Immature natural killer cell (primary cell): ENCODE measurements at places on chromosomes 1 and 21. TPM values are rescaled to one million over a fixed set of nuclear protein-coding genes. Genes with fewer than 3 reads are reported as not detected.

GRCh38 chr1:245874942-245875580, 632.0 kb downstream of the SMYD3 start:
- H3K27me3 ChIP-seq: peaks cover 2% of the 10 kb centered on the region
- DNase-seq: no peak
- peaks cover 21% of the 10 kb centered on the region for H3K36me3 ChIP-seq

DNA sequence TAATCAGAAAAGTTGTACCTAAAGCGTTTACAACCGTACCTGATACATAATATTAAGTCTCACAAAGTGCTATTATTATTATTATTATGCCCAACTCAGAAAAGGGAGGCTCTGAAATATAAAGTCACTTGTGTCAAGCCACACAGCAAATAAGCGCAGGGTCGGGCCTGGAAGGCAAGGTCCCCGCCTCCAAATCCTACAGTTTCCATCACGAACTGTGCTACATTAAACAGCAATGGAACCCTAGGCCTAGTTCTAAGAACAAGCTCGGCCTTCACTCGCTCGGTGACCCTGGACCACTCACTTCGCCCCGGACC, 549 bp downstream of the PARS2 start:
- H3K27me3 ChIP-seq: no peaks in the 10 kb centered on the region
- peaks cover 40% of the 10 kb centered on the region for H3K4me1 ChIP-seq
- H3K36me3 ChIP-seq: peaks cover 3% of the 10 kb centered on the region
- peak overlapping the region; percentile 93 for H3K27ac ChIP-seq
- DNase-seq: no peak

DNA sequence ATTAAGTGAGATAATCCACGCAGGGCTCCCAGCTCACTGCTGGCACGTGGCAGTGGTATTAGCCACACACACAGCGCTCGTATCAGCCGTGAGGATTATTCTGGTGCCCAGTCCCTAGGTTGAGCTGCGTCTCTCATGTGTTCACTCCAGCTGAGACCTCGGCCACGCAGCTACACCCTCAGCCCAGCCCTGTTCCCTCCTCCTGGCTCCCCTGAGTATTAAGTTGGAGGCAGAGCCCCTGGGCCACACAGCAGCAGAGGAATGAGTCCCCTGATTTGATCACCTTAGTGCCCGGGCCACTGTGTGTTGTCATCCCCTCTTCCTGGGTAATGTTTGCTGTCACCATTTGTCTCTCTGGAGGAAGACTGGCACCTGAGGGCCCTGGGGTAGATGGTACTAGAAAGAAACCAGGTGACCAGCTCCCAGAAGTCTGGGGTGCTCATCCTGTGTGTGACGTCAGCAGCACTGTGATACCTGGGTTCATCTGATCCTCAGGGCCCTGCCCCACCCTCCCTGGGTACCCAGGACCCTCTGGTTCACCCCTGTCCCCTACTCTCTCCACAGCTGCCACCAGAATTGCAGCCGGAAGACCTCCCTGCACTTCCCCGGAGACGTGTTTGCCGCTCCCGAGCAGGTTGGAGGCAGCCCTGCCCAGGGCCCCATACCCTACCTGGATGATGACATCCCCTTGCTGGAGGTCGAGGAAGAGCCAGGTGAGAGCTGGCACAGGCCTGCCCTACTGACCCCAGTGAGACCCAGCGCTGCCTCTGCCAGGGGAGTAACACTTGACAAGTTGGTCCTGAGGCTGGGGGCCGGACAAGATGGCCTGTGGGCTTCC, 40.1 kb downstream of the DISP3 start:
- no peak for DNase-seq
- no peaks in the 10 kb centered on the region for H3K4me1 ChIP-seq

- peaks cover 3% of the 10 kb centered on the region for H3K27me3 ChIP-seq
- H3K4me1 ChIP-seq: peaks cover 32% of the 10 kb centered on the region
- H3K36me3 ChIP-seq: peaks cover 4% of the 10 kb centered on the region
- peak overlapping the region; percentile 96 for H3K4me3 ChIP-seq
- DNase-seq: no peak
- peak overlapping the region; percentile 98 for H3K27ac ChIP-seq
Measured at GRCh38 chr1:46300673-46301405, 2.6 kb downstream of the LRRC41 start.

DNA sequence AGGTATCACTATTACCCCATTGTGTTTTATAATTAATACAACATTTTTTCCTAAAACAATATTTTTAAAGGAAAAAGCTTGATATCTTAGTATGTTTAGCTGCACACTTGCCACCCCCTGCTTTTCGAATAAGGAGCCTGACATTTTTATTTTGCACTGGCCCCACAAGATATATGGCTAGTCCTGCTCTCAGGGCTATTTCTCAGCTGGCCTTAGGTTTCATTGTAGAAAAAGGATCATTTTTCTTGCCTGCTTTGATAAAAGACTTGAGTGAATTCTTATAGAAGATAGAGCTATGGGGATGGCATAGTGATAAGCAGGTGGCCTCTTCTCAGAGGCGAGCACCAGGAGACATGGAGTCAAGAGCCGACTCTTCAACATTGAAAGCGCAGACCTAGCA, 167.0 kb downstream of the FAM78B start:
- H3K4me3 ChIP-seq: no peak overlapping the region
- no peaks in the 10 kb centered on the region for H3K27me3 ChIP-seq
- no peaks in the 10 kb centered on the region for H3K4me1 ChIP-seq
- H3K27ac ChIP-seq: no peak overlapping the region
- DNase-seq: no peak
- H3K36me3 ChIP-seq: no peaks in the 10 kb centered on the region

- no peak overlapping the region for H3K27ac ChIP-seq
- H3K4me1 ChIP-seq: no peaks in the 10 kb centered on the region
- no peak for DNase-seq
- peaks cover 11% of the 10 kb centered on the region for H3K27me3 ChIP-seq
Measured at GRCh38 chr1:83762039-83762365, 236.9 kb downstream of the TTLL7 start.

- no peaks in the 10 kb centered on the region for H3K36me3 ChIP-seq
- H3K27ac ChIP-seq: no peak overlapping the region
- H3K4me3 ChIP-seq: no peak overlapping the region
- H3K27me3 ChIP-seq: peaks cover 12% of the 10 kb centered on the region
Measured at GRCh38 chr1:225446981-225447615, 19.3 kb upstream of the LBR start.

GRCh38 chr21:35410656-35411055, 361.6 kb upstream of the RUNX1 start:
- H3K4me1 ChIP-seq: no peaks in the 10 kb centered on the region
- no peak overlapping the region for H3K4me3 ChIP-seq
- no peaks in the 10 kb centered on the region for H3K36me3 ChIP-seq
- H3K27me3 ChIP-seq: no peaks in the 10 kb centered on the region
- DNase-seq: no peak

GRCh38 chr1:7478809-7479499, 292.1 kb upstream of the VAMP3 start:
- peaks cover 4% of the 10 kb centered on the region for H3K27me3 ChIP-seq
- no peaks in the 10 kb centered on the region for H3K4me1 ChIP-seq
- DNase-seq: no peak
- H3K4me3 ChIP-seq: no peak overlapping the region
- H3K36me3 ChIP-seq: no peaks in the 10 kb centered on the region

GRCh38 chr1:203210988-203211387, 18.5 kb downstream of the CHIT1 start:
- no peak overlapping the region for H3K27ac ChIP-seq
- no peaks in the 10 kb centered on the region for H3K4me1 ChIP-seq
- H3K36me3 ChIP-seq: no peaks in the 10 kb centered on the region
- peaks cover 8% of the 10 kb centered on the region for H3K27me3 ChIP-seq

DNA sequence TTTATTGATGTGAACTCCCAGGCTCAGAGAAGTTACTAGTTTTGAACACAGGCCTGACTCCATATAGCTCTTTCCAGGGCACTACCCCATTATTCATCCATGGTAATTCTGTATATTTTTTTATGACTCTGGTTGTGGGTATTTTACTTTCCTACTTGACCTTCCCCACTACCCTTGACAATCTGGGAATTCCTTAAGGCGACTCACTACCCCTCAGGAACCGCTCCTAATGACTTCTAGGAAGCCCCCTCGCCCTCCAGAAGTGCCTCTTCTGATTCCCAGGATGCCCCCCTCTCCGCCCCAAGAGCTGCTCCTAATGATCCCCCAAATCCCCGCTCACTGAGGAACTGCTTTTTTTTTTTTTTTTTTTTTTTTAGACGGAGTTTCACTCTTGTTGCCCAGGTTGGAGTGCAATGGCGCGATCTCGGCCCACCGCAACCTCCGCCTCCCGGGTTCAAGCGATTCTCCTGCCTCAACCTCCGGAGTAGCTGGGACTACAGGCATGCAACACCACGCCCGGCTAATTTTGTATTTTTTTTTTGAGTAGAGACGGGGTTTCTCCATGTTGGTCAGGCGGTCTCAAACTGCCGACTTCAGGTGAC, 972 bp upstream of the KDM4A start:
- peaks cover 17% of the 10 kb centered on the region for H3K27me3 ChIP-seq
- H3K4me3 ChIP-seq: peak overlapping the region; percentile 98
- H3K27ac ChIP-seq: peak overlapping the region; percentile 91
- H3K36me3 ChIP-seq: no peaks in the 10 kb centered on the region
- no peak for DNase-seq

GRCh38 chr1:149877211-149877946, 22.0 kb upstream of the BOLA1 start:
- H3K27ac ChIP-seq: no peak overlapping the region
- H3K36me3 ChIP-seq: no peaks in the 10 kb centered on the region
- no peak overlapping the region for H3K4me3 ChIP-seq
- DNase-seq: no peak
- H3K27me3 ChIP-seq: peaks cover 2% of the 10 kb centered on the region
- H3K4me1 ChIP-seq: peaks cover 7% of the 10 kb centered on the region

DNA sequence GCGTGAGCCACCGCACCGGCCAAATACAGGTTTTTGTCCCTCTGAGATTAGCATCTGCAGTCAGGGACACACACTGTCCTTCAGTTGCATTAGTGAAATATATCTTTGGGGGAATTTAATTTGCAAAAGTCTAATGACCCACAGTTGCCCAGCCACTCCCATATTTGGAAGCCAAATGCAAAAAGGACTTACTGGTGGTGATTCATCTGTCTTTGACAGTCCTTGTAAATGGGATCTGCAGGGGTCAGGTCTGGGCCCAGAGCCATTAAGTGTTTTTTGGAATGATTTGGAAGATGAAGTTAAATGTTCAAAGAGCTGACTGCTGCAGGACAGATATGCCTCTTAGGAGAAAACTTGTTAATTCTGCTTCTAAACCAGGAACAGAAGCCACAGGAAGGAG, 44.6 kb upstream of the DNASE2B start:
- H3K27me3 ChIP-seq: peaks cover 1% of the 10 kb centered on the region
- no peak overlapping the region for H3K4me3 ChIP-seq
- H3K36me3 ChIP-seq: no peaks in the 10 kb centered on the region
- H3K27ac ChIP-seq: no peak overlapping the region
- no peaks in the 10 kb centered on the region for H3K4me1 ChIP-seq

DNA sequence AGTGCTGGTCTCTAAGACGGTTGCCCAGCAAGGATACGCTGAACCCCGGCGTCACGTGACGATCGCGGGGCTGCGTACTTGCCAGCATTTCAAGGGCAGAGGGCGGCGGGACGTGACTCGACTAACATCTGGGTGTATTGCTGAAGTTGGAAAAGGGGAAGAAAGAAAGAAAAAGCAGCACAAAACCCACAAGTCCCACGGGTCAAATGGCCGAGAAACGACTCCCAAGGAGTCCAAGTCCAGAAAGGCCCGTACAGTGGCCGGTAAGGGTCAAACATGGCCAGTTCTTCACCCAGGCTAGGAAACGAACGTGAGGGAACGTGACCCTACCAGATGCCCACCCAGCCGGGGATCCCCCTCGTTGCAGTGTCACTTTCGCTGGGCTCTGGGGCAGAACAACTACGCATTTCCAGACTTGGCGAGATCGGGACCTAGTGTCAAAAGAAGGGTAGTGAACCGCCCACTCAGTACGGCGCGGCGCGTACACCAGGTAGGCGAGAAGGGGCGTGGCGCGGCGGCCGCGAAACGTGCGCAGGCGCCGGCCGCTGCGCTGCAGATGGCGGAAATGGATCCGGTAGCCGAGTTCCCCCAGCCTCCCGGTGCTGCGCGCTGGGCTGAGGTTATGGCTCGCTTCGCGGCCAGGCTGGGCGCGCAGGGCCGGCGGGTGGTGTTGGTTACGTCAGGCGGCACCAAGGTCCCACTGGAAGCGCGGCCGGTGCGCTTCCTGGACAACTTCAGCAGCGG, at the start of the genes PPCS and ZMYND12:
Gene PPCS (plus strand): TSS at position 534 of the 744 bp plus-strand sequence. CDS start 23 bp downstream, at position 557.
Gene ZMYND12 (minus strand): TSS at position 13 of the 744 bp plus-strand sequence. CDS start 25 bp downstream, outside the sequence.
- peak within 1 kb of the TSS; percentile 99 for H3K4me3 ChIP-seq
- peak within 1 kb of the TSS; percentile 99 for H3K27ac ChIP-seq
- H3K4me1 ChIP-seq: peaks cover 29% of the 10 kb centered on the region
- peak; percentile 92 for DNase-seq
- H3K27me3 ChIP-seq: peaks cover 14% of the 10 kb centered on the region

DNA sequence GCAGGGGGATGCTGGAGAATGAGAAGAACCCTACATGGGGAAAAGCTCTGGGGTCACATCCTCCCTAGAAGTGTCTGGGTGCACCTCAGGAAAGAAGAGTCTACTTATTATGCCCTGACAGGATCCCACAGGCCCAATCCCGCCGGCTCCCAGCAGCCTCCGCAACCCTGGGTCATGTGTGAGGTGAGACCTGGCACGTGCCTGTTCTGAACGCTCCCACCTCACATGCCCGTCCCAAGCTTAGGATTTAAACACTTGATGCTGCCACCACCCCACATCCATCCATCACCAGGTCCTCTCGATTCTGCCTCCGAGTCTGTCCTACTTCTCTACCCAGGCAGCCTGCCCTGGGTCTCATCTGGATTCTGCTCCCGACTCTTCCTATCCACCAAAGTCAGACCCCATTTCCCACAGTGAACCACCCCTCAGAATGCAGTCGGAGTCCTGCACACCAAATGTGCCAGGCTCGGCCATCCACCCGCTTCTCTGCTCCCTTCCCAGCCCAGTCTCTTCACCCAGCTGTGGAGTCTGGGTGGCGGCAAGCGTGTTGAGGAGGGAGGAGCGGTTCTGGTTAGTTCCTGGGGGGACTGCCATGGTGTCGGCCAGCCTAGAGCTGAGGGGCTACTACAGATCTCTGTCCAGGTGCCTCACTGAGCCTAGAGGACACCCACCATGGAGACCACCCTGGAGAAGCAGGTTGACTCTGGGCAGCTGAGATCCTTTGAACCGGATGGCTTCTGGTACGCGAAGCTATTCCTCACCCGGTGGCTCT, 23.9 kb downstream of the SLC2A1 start:
- peak overlapping the region; percentile 95 for H3K4me3 ChIP-seq
- DNase-seq: no peak
- H3K36me3 ChIP-seq: peaks cover 19% of the 10 kb centered on the region
- peaks cover 37% of the 10 kb centered on the region for H3K27me3 ChIP-seq

- no peak for DNase-seq
- H3K27me3 ChIP-seq: peaks cover 5% of the 10 kb centered on the region
- H3K36me3 ChIP-seq: no peaks in the 10 kb centered on the region
- no peak overlapping the region for H3K27ac ChIP-seq
- H3K4me1 ChIP-seq: no peaks in the 10 kb centered on the region
Measured at GRCh38 chr1:164796916-164797315, 237.9 kb downstream of the PBX1 start.

Gene ADCY10
- polyA plus RNA-seq: not detected

Gene CNTN2
- not detected for polyA plus RNA-seq

Gene OLIG1
- not detected for polyA plus RNA-seq

Gene LCE6A
- not detected for polyA plus RNA-seq

Gene SPATA21
- polyA plus RNA-seq: not detected

Gene CCDC190
- polyA plus RNA-seq: not detected

Gene CCT3
- 177 TPM for polyA plus RNA-seq

Gene TRMT1L
- 11.8 TPM for polyA plus RNA-seq

Gene UTS2
- 15.9 TPM for polyA plus RNA-seq

Gene KIF14
- polyA plus RNA-seq: 0.02 TPM
